CD4-positive, alpha-beta T cell treated with Interleukin-1 beta for 1 hour (primary cell): ENCODE measurements at places on chromosomes 13 and 19.

- no peak for DNase-seq
Measured at GRCh38 chr13:111143865-111144540, 28.9 kb downstream of the ARHGEF7 start.

- no peak for DNase-seq
Measured at GRCh38 chr19:45468803-45469131, 971 bp downstream of the FOSB start.

GRCh38 chr19:4267101-4267900, 11.8 kb upstream of the SHD start:
- DNase-seq = peak; percentile 53

- DNase-seq = no peak
Measured at GRCh38 chr13:49225223-49226042, 5.3 kb downstream of the MLNR start.

DNA sequence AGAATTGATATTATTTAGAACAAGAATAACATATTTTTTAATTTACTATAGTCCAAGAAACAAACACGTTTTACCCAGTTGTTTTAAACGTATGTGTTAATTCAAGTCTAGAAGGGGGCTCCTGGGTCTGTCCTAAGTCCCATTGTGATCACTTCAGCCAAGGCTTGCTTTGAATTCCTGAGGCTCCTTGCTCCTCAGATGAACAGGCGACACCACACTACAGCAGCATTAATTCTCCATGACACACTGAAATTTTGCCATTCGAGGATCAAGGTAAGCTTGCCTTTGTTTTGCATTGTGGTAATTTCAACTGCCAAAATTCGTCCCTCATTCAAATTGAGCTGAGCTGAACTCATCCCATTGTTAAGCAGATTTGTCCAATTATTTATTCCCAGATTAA, 1442.6 kb downstream of the SLITRK5 start:
- DNase-seq = no peak

DNA sequence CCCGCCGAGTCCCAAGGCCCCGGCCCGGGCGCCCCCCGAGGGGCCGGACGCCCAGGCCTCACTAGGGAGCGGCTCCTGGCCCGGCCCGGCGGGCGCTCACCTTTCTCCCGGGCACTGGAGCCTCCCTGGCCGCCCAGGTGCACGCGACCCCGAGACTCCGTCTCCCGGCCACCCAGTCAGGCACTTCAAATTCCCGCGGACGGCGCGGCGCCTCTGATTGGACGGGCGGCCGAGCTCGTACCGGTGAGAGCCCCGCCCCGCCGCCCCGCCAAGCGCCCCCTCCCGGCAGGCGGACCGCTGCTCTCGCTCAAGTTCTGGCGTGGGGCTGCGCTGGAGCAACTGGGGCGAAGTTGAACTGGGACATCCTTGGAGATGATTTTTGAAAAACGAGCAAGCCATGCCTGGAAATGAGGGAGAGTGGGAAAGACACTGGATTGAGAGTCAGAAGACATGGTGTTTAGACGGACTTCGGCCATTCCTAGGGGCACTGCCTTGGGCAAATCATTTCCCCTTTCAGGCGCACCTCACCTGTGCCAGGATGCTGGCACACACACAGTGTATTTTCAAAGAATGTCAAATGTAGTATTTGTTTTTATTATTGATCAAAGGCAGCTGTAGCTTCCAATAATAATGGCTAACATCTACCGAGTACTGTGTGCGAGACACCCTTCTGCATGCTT, 485.3 kb downstream of the UQCRFS1 start:
- DNase-seq = peak; percentile 29

- DNase-seq = no peak
Measured at GRCh38 chr19:2413629-2414028, 13.8 kb downstream of the TIMM13 start.

- no peak for DNase-seq
Measured at GRCh38 chr13:99596180-99596579, 94.9 kb downstream of the TM9SF2 start.

GRCh38 chr19:23470873-23471545, 75.7 kb upstream of the ZNF91 start:
- DNase-seq = no peak

- DNase-seq = no peak
Measured at GRCh38 chr13:98576200-98576945, 534 bp downstream of the STK24 start.

DNA sequence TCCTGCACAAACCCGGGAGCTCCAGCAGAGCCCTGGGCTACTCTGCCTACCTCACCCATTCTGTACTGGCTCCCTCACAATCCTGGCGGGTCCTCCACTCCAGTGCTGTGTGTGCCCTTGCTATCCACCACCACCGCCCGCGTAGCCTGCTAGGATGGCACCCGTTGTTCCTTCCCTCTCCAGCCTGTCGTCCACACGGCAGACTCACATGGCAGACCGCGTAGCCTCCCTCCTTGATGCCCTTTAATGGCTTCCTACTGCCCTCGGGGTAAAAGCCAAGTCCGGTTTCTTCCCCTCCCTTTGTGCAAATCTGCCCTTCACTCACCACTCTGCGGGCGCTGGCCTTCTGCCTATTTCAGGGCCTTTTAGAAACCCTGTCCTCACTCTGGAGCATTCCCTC, 106.6 kb downstream of the RAB20 start:
- no peak for DNase-seq

DNA sequence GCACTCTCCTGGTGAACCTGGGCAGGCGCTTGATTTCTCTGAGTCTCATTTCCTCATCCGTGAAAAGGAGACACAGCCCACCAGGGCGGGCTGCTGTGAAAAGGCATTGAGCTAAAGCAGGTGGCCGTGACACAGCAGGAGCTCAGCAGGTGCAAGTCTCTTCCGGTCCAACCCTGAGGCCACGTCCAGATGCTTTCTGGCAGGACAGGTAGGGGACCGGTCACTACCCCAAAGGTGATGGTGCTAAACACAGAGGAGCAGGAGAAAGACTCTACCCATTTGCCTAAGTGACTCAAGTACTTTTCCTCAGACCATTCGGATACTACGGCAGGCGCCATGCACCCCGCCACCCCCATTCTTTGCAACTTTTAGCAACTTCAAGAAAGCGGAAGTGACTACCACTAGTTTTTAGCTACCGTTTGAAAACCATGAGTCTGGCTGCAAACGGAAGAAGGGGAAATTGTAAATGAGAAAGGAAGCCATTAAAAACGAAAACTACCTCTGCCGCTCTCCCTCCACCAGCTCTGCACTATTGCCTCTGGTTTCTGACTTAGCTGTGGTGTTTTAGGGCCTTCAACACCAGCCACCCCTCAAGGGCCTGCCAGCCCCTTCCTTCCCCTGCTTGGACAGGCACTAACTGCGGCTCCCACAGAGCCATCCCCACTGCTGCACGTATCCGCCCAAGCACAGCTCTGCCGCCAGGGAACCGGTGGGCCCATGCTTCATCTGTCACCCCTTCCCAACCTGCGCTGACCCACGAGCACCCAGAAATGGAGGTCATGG, 4.8 kb downstream of the PPP6R1 start:
- DNase-seq = peak; percentile 72

GRCh38 chr19:14248578-14249011, 42.6 kb upstream of the ADGRL1 start:
- DNase-seq = peak; percentile 31
